ENCODE measurements at places on chromosomes 1 and 21.

DNA sequence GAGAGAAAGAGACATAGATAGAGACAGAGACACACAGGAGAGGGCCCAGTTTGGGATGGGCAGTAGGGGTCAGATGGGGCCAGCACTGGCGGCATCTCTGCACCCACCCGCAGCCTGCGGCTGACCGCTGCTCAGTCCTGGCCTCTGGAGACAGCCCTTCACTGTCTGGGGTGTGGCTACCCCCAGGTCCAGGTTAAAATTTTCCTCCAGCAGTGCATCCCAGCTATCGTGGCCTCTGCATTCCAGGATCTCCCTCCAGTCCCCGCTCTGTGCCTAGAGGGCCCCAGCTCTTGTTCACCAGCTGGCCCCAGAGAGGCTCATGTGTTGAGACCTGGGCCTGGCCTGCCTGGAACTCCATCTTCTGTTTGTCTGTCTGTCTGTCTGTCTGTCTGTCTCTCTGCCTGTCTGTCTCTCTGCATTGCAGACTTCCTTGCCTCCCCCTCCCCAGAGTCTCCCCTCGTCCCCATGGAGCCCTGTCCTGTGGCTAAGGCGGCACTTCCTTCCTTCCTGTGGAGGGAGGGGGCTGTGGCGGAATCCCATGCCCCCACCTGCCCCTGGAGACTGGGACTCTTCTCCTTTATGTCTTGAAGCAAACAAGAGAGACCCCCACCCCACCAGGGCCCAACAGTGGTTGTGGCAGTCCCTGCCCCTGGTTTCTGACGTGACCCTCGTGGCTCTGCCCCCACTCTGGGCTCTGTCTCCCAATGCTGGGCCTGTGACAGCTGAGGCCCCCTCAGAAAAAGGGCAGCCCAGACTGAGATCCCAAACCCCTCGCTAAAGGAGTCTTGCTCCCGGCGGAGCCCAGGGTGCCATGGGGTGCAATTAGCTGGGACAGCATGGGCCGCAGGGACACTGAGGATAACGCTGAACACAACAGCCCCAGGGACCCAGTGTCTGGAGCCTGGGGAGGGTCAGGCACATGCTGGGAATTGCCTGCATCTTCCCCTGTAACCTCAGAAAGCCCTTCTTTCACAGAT, 241.8 kb downstream of the NPHP4 start:
- DNase-seq: no peak

DNA sequence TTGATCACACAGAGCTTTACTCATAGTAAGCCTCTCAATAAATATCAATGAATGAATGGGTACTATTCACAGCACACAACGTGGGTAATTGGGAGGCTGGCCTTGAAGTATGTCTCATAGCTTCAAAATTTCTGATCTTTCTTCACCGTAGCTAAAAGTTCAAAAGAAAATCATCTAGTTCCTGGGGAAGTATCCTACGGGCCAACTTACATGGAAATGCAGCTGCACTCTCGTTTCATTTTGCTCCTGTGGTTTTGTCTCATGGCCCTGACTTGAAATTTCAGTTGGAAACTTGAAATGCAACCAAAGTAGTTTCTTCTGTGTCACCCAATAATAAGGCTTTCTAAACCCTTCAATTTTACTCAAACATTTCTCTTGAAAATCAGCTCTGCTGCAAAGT, 76.1 kb upstream of the CNIH3 start:
- no peak for DNase-seq

- no peak for DNase-seq
Observed at GRCh38 chr1:69700770-69701169, 133.0 kb downstream of the LRRC7 start.

DNA sequence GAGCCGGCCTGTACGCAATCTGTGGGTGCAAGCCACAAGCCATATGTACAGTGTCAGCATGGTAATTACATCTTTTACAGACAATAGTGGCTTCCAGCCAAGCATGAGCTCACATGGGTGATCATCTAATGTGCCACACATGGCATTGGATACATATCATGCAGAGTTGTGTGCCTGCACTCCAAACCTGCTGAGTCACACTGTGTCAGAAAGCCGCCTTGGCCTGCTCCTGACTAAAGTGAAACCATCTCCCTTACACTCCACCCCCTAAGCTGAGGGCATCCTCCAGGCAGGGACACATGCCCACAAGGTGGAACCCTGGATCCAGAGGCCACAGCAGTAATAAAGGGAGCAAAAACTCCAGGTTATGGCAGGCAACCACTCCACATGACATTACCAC, 72.5 kb downstream of the KCNT2 start:
- DNase-seq: no peak

GRCh38 chr1:169019419-169020058, 87.0 kb upstream of the ATP1B1 start:
- DNase-seq: no peak

DNA sequence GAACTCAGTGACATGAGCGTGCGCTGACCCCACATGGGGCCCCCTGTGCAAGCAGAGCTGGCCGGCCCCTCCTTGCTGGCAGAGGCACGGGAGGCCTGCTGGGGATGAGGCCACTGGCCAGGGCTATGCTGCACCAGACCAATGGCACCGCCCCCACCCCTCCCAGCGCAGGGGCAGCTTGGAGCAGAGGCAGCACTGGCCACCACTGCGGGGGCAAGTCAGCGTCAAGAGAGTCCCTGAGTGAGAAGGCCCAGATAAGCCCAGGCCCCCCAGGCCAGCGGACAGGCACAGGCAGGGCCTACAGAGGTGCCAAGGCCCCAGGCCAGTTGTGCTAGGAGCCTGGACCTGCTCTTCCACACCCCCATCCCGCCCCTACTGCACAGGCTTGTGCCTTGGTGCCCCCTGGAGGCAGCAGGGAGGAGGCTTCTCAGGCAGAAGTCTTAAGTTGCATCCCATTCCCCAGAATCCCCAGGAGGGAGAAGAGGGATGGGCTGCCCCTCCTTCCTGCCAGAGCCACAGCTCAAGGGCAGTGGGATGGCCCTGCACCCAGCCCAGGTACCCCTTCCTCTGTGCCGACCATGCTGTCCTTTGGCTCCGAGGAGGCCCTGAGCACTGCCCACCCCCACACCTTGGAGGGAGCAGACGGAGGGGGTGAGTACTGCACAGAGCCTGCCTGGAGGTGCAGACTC, 35.8 kb downstream of the EPHX1 start:
- peak; percentile 56 for DNase-seq

- DNase-seq: no peak
Observed at GRCh38 chr1:212377644-212378043, 37.0 kb downstream of the PACC1 start.

DNA sequence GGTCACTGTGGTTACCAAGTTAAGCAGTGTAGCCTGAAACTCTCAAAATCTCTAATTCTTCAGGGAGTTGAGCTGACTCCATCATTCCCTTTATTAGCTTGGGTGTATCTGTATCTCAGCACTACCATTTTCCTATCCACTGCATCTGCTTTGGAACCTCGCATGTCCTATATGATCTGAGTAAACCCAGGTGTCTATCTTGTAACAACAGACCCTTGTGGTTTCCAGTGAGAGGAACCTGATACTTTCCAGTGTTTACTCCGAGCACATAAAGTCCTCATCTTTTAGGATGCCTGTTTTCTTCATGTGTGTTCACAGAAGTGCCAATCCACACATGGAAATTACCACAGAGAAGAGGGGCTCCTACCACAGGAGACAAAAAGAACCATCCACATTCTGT, 650.4 kb downstream of the LMO4 start:
- DNase-seq: no peak

GRCh38 chr1:244839656-244840055, 4.2 kb downstream of the COX20 start:
- DNase-seq: no peak

- DNase-seq: no peak
Observed at GRCh38 chr1:182192215-182192614, 130.7 kb upstream of the ZNF648 start.

DNA sequence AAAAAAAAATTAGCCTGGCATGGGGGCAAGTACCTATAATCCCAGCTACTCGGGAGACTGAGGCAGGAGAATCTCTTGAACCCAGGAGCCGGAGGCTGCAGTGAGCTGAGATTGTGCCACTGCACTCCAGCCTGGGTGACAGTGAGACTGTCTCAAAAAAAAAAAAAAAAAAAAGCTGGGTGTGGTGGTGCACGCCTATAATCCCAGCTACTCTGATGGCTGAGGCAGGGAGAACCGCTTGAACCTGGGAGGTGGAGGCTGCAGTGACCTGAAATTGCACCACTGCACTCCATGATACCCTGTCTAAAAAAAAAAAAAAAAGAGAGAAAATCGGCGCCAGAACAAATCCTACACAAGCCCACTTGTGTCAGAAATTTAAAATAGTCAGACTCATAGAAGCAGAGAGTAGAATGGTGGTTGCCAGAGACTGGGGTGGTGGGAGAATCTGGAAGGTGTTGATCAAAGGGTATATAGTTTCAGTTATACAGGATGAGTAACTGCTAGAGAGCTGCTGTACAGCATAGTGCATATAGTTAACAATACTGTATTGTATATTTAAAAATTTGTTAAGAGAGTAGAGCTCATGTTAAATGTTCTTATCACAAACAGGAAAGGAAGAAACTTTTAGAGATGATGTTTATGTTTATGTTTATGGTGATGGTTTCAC, 9.6 kb downstream of the DIP2A start:
- DNase-seq: no peak

DNA sequence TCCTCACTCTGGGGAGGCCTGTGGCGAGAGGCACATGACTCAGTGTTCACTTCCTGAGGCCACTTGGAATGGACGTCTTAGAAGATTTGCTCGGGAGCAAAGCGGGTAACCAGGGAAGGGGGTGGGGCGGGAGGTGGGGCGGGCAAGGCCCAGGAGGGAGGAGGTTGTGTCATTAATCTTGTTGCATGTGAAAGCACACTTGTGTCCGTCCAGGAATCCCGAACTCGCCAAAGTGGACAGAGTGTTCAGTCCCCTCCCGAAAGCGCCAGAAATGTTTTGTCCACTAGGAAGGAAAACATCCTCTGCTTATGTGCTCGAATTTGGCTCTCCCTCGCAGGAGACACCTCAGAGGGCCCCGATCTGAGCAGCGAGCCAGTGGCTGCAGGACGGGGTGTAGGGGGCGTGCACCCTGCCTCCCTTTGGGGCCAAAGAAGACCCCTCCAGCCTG, 84.2 kb downstream of the SPSB1 start:
- DNase-seq: no peak

DNA sequence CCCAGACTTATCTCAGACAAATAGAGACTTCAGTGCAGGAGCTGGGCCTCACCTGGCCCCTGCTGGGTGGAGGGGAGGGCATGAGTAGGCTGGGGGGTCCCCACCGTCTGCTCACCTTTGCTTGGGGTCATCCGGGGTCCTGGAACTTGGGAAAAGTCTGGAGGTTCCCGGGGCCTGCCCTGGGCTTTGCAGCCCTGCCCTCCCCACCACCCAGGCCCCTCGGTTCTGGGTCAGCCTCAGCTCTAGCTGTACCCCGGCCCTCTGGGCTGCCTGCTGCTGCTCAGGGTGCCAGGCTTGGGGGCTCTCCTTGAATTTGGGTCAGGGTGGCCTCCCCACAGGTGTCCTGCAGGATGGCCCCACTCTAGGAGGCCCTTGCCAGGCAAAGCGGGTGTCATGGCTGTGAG, 2.4 kb upstream of the TMEM52 start:
- DNase-seq: no peak

DNA sequence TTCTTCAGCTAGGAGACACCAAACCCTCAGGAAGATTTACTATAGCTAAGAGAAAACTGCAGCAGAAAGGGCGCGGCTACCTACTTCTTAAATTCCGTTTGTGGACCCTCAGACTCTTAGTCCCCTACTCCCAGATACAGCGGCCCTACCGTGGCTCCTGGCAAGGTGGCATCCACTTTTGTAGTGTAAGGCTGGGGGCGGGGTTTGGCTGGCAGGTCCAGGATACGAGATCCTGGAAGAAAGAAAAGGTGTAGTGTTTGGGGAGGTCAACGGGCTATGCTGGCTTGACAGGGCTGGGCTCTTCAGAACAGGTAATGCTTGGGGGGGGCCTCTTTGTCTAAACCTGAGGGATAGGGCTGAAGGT, 280 bp downstream of the CREB3L4 start:
- DNase-seq: no peak

- no peak for DNase-seq
Observed at GRCh38 chr1:206658981-206659273, 23.6 kb downstream of the DYRK3 start.

DNA sequence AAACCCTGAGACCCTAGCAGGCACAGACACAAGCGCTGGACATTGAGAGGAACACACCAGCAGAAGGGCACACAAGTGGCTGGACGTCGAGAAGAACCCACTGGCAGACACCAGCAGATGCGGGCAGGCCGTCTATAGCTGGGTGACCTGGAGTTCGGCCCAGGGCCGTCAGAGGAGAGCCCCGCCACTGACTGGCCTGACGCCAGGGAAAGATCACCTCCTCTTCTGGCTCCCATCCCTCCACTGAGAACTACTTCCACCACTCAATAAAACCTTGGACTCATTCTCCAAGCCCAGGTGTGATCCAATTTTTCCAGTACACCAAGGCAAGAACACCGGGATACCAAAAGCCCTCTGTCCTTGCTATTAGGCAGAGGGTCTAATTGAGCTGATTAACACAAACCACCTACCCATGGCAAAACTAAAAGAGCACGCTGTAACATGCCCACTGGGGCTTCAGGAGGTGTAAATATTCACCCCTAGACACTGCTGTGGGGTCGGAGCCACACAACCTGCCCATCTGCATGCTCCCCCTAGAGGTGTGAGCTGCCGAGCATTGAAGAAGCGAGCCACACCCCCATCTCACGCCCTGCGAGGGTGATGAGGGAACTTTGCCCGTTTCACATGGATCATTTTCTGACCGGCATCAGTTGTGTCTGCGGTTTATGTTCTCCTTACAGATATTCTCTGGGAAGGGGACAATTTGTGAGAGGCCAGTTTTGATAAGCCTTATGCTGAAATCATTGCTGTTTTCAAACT, 104.8 kb downstream of the HLX start:
- no peak for DNase-seq

DNA sequence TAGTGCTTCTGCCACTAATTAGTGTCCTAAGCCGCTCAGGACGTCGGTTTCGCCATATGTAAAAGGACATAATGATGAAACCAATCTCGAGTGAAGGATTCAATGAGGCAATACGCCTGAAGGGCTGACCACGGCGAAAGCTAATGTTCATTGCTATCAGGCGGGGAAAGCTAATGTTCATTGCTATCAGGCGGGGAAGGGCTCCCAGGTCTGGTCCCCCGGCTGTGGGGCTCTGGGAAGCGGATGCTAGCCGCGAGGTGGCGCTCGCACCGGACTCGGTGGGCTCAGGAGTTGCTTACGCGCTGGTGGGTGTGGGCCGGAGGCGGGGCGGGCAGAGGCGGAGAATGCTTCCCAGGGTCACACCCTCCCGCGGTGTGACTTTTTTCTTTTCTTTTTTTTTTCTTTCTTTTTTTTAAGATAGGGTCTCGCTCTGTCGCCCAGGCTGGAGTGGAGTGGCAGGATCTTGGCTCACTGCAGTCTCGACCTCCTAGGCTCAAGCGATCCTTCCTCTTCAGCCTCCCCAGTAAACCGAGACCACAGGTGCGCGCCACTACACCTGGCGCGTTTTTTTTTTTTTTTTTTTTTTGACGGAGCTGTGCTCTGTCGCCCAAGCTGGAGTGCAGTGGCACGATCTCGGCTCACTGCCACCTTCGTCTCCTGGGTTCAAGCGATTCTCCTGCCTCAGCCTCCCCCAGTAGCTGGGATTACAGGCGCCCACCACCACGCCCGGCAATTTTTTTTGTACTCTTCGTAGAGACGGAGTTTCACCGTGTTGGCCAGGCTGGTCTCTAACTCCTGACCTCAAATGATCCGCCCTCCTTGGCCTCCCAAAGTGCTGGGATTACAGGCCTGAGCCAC, 1.1 kb upstream of the PEAR1 start:
- peak; percentile 89 for DNase-seq

Measured in progenitor cell of endocrine pancreas (in vitro differentiated cells).